Activated CD8-positive, alpha-beta memory T cell treated with anti-CD3 and anti-CD28 coated beads for 1 hour (primary cell): ENCODE measurements at places on chromosomes 7 and 10.
A peak's percentile ranks its signal among the peaks of the same experiment; 100 is the strongest.

- no peak for DNase-seq
Measured at GRCh38 chr7:114422507-114423501, 8.2 kb downstream of the FOXP2 start.

DNA sequence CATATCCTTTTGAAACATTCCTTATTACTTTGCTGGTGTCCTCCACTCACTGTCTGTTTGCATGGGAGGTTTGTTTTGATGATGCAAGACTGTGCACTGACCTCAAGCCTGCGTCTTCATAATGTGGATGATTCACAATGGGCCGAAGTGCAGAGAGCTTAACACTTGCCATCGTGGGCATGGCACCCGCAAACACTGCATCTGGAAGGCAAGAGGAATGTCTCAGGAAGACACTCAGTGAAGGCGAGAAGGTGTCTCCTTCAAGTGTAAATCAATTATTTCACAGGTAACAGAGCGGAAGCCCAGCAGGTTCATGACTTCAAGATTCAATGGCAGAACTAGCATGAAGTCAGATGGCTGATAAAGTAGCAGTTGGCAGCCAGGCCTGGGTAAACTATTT, 98.1 kb downstream of the DPY19L1 start:
- no peak for DNase-seq

DNA sequence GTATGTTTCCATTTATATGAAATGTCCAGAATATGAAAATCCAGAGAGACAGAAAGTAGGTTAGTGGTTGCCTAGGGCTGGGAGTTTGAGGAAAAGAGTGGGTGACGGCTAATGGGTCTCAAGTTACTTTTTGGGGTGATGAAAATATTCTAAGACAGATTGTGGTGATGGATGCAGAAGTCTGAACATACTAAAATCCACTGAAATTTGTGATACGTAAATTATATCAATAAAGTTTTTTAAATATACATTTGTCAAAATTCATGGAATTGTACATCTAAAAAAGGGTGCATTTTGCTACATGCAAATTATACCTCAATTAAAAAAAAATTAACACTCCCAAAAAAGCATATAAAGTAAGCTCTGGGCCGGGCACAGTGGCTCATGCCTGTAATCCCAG, 9.4 kb downstream of the DDIT4 start:
- DNase-seq = no peak

GRCh38 chr10:11472158-11472753, 139.2 kb downstream of the USP6NL start:
- DNase-seq = peak; percentile 29
